ENCODE measurements at places on chromosomes 12 and 14.

DNA sequence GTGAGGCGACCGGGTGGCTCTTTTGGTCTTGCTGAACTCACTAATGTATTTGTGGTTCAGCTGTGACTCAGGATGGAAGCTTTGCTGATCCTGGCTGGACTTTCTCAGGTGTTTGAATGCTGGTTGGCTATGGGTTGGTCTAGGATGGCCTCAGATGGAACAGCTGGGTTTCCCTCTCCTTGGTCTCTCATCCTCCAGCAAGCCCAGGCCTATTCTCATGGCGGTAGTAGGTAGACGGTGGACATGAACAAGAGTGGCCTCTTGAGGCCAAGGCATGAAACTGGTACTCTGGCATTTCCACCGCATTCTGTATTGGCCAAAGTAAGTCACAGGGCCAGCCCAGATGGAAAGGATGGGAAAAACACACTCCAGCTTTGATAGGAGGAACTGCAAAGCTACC lies 11.8 kb upstream of the POLR3B start:
- peak; percentile 51 for DNase-seq

- no peak for DNase-seq
These were observed 8.9 kb downstream of the FANCM start for GRCh38 chr14:45144658-45145057.

GRCh38 chr12:3557116-3557697 lies 66.2 kb downstream of the PRMT8 start:
- no peak for DNase-seq

- no peak for DNase-seq
These were observed 283.5 kb upstream of the RGS6 start for GRCh38 chr14:71648725-71649124.

- peak; percentile 66 for DNase-seq
These were observed 62.7 kb downstream of the RCOR1 start for GRCh38 chr14:102655137-102655536.

DNA sequence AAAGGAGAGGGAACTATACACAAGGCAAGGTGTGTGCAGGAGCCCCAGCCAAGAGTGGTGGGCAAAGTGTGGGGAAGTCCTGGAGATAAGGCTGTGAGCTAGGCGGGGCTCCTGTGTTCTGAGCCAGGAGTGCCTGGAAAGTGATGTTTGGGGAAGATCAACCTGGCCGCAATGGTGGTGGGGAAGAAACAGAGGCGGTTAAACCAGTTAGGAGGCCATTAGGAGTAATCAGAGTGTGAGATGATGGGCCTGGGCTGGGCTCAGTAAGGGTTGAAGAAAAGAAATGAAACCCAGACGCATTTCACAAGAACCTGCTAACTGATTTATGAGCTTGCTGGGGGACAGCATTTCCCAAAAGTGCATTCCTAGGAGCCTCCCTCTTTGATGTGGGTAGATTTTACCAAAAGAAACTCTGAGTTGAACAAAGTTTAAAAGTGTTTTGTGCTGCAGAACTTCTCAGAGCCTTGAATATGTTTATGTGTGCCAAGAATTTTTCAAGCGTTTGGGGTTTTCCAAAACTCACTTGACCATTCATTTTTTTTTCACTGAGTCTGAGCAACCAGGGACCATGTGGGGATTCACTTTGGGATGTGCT lies 34.2 kb upstream of the LRP1-AS start:
- peak; percentile 10 for DNase-seq

DNA sequence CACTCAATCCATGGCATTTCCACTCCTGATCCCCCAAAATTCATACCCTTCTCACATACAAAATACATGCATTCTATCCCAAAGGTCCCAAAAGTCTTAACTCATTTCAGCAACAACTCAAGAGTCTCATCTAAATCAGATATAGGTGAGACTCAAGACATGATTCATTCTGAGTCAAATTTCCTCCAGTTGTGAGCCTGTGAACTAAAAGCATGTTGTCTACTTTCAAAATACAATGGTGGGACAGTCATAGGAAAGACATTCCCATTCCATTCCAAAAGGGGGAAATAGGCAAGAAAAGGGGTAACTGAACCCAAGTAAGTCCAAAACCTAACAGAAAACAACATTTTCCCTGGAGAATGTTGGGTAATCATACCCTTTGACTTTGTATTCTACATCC lies 103.3 kb downstream of the C12orf75 start:
- peak; percentile 81 for DNase-seq

DNA sequence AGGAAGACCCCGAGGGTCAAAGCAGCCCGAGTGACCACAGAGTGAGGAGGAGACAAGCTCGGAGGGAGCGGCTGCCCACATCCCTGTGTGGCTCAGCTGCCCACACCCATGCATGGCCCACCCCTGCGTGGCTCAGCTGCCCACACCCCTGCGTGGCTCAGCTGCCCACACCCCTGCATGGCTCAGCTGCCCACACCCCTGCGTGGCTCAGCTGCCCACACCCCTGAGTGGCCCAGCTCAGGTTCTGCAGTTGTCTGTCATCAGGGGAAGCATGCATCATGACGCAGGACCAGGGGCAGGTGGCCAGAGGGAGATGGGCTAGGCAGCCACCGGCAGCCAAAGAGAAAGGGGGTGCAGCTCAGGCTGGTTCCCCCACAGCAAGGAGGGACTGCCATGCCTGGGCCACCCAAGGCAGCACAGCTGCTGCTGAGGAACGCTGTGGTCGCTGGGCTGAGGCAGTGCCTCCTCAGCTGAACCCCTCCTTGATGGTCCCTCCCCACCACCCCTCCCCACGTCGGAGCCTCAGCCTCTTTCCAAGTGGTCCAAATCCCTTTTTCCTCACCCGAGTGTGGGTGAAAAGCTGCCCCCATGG lies 33.3 kb upstream of the NUDT14 start:
- DNase-seq: no peak

DNA sequence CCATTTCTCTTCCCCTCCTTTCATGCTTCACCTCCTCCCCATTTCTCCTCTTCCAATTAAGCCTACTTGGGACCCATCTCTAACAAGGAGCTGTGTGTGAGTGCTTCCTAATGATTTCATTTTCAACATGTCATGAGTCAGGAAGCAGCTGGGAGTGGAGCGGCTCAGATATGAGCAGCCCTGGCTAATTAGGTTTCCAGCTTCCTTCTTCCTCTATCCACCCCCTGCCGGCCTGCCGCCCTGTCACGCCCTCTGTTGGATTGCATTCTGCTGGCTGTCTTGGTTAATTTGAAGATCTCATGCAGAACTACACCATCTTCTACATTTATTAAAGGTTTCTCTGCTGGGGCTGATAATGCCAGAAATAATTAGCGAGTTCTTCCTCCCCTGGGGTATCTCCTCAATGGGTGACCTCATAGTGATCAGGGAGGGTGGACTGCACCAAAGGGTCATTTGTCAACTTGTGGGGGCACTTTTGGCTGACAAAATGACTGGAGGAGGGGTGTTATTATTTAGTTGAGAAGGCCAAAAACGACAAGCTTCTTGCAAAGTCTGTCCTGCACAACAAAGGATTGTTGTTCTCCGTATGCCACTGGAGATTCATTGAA lies 300.9 kb upstream of the SRRM4 start:
- no peak for DNase-seq

DNA sequence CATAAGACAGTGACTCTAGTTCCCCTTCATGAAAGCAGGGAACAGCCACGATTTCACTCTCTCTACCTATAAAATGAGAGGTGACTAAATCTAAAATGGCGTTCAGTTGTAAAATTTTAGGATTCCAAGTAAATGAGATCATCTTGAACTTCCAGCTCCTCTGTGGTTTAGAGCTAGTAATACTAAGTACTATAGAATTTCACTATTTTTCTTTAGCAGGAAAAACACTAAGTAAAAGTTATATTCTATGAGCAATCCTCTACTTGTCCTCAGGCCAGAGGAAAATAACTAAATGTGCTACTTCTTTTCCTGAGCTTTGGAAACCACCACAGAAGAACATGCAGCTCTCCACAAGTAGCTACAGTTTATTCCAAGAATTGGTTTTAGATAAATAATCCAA lies 55.6 kb downstream of the NIN start:
- peak; percentile 89 for DNase-seq

DNA sequence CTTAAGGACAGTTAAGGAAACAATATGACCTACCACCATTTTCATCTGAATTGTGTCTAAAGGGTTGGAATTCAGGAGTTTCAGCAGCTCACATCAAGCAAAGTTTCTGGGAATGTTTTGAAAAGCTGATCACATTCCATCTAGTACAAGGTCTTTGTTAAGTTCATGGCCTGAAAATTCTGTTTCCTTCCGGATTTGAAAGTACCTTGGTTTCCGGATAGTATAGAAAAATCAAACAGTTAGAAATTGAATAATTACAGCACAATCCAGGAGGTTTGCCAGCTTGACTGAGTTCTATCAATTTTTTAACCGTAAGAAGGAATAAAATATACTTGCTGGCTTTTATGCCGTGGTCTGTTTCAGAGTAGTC lies 136.5 kb downstream of the HMGA2 start:
- DNase-seq: no peak

- no peak for DNase-seq
These were observed 638 bp downstream of the PLEKHG3 start for GRCh38 chr14:64704743-64705380.

All from astrocyte (in vitro differentiated cells and primary cell).